Right lung (tissue), 10 donors: ENCODE measurements at places on chromosomes 2 and 18. TPM values are rescaled to one million over a fixed set of nuclear protein-coding genes. Genes with fewer than 3 reads are reported as not detected.

Gene RAB17
- polyA plus RNA-seq = 13.3 TPM

Gene OTOS
- polyA plus RNA-seq = not detected

Gene TRIM43
- polyA plus RNA-seq = not detected

Gene CDH7
- polyA plus RNA-seq = 0.97 TPM

Gene TUBA3E
- polyA plus RNA-seq = not detected

Gene KCNE4
- polyA plus RNA-seq = 4.8 TPM

Gene KCNJ3
- polyA plus RNA-seq = 0.67 TPM

Gene ANKRD30B
- polyA plus RNA-seq = 0.08 TPM

Gene UGT1A3
- not detected for polyA plus RNA-seq

Gene EHD3
- polyA plus RNA-seq = 9.0 TPM

Gene ST8SIA3
- polyA plus RNA-seq = 0.18 TPM

Gene UGT1A8
- not detected for polyA plus RNA-seq

Gene SETBP1
- 19.4 TPM for polyA plus RNA-seq

Gene ASPRV1
- polyA plus RNA-seq = 2.0 TPM

Gene FAM124B
- polyA plus RNA-seq = 16.5 TPM

Gene AKAIN1
- not detected for polyA plus RNA-seq

Gene ITPRID2
- 108 TPM for polyA plus RNA-seq

Gene SLC9A2
- polyA plus RNA-seq = 0.04 TPM

Gene TTC32
- 35.2 TPM for polyA plus RNA-seq
